Stimulated activated CD8-positive, alpha-beta memory T cell treated with anti-CD3 and anti-CD28 coated beads, Interleukin-4, amount 100 ng/mL, for 4 hours (primary cell): ENCODE measurements at places on chromosomes 6 and 20.

GRCh38 chr20:49590163-49591017, 22.5 kb upstream of the PTGIS start:
- DNase-seq = no peak

- DNase-seq = no peak
Measured at GRCh38 chr6:24719125-24719971, at the start of gene C6orf62. Gene C6orf62 (minus strand): TSS chr6:24719154. CDS start chr6:24718668, 486 bp downstream.

- DNase-seq = no peak
Measured at GRCh38 chr6:57127763-57128162, 37.8 kb downstream of the ZNF451 start.

DNA sequence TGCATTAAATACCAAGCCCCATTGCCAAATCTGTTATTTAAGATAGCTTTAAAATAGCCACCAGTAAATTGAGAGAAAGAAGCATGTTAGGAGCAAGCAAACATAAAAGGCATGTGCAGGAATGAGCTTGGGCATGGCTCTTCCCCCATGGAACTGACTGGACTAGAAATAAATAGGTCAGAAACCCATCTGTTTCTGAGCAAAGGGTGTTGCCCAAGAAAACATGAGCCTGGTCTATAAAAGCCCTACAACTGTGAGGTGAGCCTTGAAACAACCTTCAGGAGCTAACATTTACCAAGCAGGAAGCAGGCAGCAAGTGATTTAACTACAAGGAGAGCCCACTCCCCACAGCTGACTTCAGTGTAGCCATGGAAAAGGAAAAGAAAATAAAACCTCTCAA, 126.3 kb downstream of the C6orf118 start:
- no peak for DNase-seq

GRCh38 chr6:115524821-115525220, 535.9 kb downstream of the FRK start:
- DNase-seq = no peak

DNA sequence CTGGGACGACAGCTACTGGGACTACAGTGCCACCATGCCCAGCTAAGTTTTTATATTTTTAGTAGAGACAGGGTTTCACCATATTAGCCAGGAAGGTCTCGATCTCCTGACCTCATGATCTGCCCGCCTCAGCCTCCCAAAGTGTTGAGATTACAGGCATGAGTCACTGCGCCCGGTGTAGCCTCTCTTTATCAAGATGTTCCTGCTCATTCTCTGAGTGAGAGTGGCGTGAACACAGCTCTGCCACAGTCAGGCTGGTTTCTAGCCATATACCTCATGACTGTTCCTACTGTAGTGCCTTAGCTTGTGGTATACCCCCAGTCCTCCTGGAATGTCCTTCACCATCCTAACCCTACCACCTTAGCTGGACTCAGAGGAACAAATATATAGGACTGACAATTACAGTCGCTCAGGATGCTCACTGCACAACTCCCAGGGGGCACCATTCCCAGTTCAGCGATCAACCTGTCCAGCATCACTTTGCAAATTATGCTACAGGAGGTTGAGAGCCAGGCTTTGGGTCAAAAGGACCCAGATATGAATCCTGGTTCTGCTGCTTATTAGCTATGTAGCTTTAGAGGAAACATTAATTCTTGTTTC, 86.3 kb downstream of the CHMP4B start:
- DNase-seq = no peak

- no peak for DNase-seq
Measured at GRCh38 chr6:170006071-170006899, 254.9 kb downstream of the ERMARD start.

GRCh38 chr6:107668743-107669474, 155.2 kb downstream of the SCML4 start:
- no peak for DNase-seq

GRCh38 chr6:115891750-115892149, 168.9 kb downstream of the FRK start:
- DNase-seq = no peak

GRCh38 chr20:16171180-16171579, 402.1 kb downstream of the KIF16B start:
- DNase-seq = no peak

- DNase-seq = no peak
Measured at GRCh38 chr6:2919401-2919800, 16.3 kb upstream of the SERPINB9 start.

DNA sequence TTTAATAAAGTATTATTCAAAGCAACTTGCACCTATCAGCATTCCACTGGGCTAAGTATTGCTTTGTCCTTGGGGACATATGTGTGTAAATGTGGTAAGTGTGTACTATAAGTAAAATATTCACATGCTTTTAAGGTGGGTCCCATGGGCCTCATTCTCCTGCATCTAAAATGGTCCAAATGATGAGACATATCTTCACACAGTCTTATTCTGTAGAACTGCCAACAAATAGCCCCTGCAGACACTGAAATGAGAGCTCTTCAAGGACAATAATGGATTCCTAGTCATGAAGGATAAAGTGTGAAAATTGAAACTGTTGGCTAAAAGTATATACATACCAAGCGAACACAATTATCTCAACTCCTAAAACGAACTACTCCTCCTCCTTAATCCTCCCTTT, 81.8 kb downstream of the SMLR1 start:
- no peak for DNase-seq

DNA sequence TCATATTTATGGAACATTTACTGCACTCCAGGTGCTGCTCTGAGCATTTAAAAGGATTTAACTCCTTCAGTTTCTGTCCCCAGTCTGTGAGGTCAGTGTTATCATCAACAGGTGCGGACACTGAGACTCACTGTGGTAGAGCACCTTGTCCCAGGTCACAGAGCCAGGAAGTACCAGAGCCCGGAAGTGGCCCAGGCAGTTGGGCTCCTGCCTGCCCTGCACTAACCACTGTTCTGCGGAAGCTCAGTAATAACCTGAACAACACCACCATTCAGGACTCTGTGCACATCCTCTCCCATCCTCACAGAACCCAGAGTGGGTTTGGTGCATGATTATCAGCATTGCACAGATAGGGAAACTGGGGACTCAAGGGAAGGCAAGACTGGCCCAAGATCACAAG, 16.8 kb upstream of the SIRPG start:
- no peak for DNase-seq

DNA sequence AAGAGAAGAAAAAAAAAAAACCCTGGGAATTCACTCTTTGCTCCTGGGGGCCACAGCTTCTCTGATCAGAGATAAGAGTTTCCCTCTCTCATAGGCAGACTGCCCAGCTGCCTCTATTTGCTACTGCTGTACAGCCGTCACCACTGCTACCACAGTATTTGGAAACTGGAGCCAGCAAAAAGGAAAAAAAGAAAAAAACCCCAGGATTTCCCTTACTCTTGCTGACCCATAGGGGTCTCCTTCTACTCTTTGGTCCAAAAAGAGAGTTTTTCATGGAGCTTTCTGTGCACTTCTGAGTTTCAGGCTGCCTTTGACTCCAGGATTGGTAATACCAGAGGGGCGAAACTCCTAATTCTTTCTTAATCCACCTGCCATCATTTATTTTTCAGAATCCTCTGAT, 89.7 kb downstream of the MDGA1 start:
- DNase-seq = no peak

- no peak for DNase-seq
Measured at GRCh38 chr20:10447028-10447427, 11.9 kb downstream of the SLX4IP start.

DNA sequence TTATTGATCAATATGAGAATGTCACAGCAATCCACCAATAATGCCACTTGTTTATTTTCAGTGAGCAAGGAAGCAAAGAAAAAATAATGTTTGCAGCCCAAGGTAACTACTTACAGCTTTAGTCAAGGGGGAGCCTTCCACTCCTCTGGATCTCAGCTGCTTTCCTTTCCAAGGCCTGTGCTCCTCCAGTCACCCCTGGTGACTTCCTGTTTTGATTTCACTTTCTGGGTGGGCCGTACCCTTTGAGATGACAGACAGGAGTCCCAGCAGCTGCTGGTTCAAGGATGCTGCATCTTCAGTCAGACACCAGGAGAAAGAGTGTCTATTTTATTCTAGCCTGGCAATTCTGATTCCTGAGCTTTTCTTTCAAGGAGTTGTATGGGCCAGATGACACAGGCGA, 5.6 kb upstream of the VNN2 start:
- no peak for DNase-seq

DNA sequence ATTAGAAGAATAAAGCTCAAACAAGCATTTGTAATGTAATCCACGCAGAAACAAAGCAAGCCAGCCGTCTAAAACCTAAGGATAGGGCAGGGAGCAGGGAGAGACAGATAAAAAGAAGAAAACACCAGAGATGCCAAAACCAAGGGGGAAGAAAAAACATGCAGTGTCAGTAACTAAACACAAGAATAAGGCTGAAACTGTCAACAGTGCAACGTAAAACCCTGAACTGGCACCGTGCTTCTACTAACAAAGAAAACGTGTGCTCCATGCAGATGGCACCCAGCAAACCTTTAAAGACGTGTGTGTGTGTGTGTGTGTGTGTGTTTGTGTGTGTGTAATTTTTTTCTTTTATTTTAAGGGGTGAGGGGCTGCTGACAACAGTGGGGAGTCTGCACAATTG, 88.4 kb upstream of the TAB2 start:
- no peak for DNase-seq

- DNase-seq = no peak
Measured at GRCh38 chr6:52514514-52514913, 62.3 kb downstream of the TRAM2 start.

- no peak for DNase-seq
Measured at GRCh38 chr6:124368131-124368530, 564.5 kb downstream of the NKAIN2 start.

- no peak for DNase-seq
Measured at GRCh38 chr20:19022791-19023448, 189.5 kb upstream of the SLC24A3 start.

DNA sequence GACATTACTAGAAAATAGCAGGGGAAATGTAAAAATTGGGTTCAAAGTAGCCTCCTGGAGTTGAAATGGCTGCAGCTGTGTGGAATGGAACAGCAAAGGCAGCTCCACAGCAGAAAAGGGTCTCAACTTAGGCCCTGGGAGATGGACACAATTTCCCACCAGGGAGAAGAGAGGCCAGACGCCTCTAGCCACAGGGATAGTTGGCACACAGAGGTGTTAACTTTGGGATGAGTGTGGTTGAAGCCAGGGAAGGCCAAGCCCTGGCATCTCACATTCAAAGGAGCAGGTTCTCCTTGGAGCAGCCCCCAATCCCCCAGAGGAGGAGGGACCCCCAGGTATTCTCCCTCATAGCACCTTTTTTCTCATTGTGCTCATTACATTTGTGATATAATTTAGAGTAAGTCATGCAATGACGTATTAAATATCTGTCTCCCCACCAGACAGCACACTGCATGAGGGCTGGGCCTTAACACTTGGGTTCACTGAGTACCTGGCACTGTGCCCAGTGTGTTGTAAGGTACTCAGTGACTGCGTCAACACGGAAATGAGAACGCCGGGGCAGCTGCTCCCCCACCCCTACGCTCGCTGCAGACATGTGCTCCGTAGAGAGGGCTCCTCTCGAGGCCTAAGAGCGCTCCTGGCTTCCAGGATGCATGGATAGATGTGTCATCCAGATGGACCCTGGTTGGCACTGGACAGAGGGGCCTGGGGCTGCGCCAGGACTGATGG, 76.0 kb upstream of the CD93 start:
- no peak for DNase-seq

DNA sequence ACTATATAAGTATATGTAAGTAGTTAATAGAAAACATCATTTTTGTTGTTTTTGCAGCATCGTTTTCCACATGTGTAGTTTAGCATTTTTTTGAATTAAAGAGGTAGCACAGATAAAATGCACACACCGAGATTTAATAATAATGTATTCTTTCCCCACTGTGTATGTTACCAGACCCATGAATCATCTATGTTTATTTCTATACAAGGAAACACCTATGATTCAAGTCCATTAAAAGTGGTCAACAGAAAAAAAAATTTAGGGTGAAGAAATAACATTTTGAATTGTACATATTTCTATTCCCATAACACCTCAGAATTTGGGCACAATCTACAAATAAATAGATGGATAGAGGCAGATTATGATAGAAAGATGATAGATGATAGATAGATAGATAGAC, 31.7 kb upstream of the HCRTR2 start:
- no peak for DNase-seq

- DNase-seq = no peak
Measured at GRCh38 chr6:33822575-33823395, 19.0 kb upstream of the MLN start.

DNA sequence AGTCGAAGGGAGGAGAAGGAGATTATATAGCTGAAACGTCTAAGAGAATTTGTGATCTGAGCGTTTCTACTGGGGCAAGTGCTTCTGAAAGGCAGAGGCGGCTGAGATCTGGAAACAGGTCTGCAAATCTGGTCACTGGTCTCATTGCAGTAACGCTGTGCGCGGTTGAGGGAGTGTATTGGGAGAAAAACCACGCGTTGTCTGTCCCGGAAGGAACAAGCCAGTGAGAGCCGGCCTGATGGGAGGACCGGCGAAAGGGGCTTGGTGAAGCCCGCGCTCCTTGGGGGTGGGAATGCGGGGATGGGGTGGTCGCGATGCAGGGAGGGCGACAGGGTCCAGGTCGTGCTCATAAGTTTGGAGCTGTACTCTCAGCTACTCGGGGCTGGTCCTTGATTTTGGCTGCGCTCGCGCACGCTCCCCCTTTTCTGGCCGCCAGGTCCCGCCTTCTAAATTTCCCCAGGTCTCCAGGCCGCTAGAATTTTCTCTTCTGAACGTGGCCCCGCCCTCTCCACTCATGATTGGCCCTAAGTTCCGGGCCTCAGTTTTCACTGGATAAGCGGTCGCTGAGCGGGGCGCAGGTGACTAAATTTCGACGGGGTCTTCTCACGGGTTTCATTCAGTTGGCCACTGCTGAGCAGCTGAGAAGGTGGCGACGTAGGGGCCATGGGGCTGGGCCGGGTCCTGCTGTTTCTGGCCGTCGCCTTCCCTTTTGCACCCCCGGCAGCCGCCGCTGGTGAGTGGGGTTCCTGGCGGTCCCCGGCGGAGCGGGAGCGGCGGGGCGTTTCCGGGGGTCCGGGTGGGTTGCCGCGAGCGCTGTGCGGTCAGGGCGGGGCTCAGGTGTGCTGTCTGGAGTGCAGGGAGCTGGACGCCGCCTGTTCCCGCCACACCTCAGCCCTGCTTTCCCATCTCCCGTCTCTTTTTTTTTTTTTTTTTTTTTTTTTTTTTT, at the start of gene MICB:
MICB (plus strand) TSS at position 615 of the 946 bp plus-strand sequence; CDS start at position 664, 49 bp downstream.
- peak; percentile 69 for DNase-seq

DNA sequence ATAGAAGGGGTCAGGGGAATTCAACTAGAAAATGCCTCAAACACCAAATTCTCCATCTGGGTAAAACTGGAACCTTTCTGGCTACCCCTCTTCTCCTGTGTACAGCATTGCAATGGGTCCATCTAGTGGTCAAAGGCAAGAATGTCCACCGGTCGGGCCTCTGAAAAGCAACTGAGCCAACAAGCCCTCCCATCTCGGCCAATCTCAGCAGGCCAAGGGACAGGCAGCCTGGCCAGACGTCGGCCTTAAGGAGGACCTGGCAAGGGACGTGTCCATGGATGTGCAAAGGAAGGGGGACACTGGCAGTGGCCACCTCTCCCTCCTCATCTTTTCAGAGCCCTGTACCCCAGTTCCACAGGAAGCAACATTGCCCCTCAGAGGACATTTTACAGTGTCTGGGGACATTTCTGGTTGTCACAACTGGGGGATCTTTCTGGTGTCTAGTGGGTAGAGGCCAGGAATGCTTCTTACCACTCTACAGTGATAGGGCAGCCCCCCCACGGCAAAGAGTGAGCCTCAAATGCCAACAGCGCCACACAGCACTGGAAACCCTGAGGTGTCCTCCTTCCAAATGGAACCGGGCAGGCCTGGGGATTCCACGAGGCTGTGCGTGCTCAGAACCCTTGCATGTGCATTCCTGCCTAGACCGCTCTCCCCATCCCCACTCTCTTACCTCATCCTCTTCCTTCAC, 99.8 kb upstream of the FOXA2 start:
- DNase-seq = no peak
